ENCODE measurements at places on chromosomes 6 and 20.

DNA sequence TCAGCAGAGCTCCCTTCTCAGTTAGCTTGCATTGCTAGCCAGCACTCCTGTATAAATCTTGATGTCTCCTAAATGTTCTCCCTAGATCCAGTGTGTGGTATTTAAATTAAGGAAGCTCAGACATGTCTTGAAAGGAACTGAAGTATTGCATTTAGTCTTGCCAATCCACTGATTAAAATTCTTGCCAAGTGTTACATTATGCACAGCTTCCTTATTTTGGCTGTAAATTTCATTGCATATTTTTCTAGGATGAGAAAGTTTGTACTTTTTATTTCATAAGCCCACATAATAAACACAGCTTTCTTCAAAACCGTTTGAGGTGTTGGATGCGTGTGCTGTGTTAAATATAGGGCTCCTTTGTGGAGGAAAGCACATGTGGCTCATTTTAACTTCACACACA, 329.8 kb upstream of the FLRT3 start:
- no peak for DNase-seq

DNA sequence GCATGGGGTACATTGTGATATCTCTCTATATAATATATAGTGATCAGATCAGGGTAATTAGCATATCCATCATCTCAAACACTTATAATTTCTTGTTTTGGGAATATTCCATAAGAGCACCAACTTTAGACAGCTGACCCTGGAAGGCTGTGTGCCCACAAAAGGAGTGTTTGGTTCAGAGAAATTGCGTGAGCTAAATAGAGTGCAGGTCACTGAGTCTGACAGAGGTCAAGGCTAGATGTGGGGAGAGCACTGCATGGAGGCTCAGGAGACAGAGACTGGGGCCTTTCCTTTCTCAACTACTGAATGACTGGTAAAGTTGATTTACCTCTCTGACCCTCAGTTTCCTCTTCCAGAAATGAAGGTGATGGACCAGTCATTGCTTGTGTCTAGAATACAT, 114.9 kb upstream of the ADGRF1 start:
- no peak for DNase-seq

DNA sequence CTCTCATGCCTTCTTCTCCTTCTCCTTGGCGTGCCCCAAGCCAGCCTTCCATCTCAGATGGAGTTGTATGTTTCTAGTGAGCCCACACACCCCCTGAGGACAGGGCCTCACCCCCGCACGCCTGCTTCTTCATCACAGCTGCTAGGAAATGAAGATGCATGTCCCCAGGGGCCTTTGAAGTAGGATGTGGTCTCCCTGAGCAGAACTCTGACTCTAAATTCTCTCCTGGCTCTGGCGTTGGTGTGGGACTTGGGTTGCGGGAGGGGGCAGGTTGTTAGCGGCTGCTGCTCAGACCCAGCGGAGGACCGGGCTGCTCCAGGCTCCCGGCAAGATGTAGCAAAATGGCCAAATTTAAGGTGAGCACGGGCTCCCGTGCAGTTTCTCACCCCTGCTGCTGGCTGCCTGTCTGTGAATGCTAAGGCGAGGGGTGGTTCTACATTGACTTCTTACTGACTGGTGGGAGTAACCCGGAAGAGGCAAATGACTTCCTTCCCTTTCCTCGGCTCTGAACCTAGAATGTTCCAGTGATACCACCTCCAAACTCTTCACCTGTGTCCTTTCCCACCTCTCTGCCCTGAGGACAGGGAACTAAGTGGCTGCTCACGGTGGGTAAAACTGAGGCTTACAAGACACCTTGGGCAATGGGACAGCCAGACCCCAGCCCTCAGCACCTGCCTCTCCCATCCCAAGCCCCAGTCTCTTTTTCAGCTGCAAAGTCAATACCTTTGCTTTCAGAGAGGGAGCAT, 8.8 kb downstream of the SYNJ2 start:
- DNase-seq, result no peak

DNA sequence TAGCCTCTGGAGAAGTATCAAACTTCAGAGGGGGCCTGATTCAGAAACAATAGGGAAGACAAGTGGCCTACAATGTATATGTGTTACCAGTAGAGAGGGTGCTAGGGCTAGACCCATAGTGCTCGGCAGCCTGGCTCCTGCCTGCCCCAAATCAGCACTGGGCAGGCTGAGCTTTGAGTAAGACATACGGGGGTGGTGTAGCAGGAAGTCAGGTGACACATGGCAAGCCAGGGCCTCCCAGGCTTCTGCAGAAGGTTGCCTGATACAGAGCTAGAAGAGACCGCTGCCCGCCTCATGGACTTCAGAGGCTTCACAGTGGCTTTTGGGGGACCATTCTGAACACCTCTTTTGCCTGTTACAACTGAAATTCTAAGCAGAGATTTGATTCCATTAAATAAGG, 43.4 kb downstream of the RALY start:
- DNase-seq, result no peak

DNA sequence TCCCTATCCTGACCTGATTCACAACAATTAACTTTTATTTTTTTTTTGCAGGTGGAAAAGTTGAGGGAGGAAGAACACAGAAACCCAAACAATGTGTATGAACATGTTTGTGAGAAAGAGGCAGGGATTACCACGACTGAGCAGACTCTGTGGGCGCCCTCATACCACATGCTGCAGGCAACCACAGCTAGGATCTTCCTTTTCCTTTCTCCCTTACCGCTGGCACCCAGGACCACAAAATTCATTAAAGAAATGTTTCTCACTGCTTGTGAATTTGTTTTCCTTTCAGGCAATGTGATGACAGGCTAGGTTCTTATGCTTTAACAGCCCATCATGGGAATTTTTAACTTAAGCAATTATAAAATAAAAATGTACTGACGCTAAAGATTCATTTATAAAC, 287.1 kb downstream of the GMDS start:
- no peak for DNase-seq

- no peak for DNase-seq
Measured at GRCh38 chr6:158879180-158879579, 60.0 kb upstream of the EZR start.

- no peak for DNase-seq
Measured at GRCh38 chr6:165468340-165469235, 159.2 kb upstream of the C6orf118 start.

DNA sequence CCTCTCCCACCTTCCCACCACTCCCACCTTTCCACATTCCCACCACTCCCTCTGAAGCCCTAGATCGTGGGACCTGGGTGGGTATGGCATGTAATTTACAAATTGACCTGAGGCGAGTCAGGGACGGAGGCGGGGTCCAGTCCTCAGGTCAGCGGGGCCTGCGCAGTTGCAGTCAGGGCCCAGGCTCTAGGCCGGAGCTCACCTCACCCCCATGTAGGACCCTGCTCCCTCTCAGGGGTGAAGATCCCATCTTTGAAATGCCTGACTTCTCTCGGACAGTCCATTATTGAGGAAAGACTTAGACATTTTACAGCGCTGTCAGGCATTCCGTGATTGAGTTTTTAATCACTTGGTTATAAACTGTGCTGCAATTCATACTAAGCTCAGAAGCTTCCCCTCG, 10.5 kb downstream of the THBS2 start:
- no peak for DNase-seq

- DNase-seq, result no peak
Measured at GRCh38 chr6:82521369-82521768, 157.8 kb downstream of the TPBG start.

GRCh38 chr6:126233192-126233591, 106.7 kb upstream of the CENPW start:
- no peak for DNase-seq

DNA sequence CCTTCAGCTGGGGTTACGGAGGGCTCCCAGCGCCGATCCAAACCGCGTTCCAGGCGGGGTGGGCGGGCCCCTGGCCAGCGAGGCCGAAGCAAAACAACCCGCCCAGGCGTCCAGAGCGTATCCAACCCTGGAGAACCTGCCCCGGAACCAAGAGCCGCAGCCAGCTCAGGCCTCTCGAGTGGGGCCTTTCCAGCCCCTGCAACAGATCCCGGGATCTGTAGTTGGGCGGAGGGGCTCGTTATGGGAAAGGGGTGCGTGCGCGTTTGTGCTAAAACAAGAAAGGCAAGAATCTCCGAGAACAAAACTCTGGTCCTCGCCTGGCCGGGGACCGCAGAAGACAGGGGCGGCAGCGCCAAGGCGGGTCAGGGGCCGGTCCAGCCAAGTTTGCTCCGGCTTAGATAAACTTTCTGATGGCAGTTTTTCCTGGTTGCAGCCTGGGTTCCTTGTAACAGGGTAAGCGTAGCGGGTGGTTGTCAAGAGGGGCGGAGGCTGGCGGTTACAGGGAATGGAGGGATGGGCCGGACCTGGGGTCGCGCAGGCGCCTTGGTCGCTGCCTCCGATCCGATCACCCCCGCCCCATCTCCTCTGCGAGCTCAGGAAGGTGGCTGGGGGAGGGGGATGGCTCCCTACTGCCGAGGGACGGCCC, 448 bp upstream of the RIN2 start:
- DNase-seq, result peak; percentile 77

GRCh38 chr6:26022132-26022472, 59.5 kb downstream of the TRIM38 start:
- DNase-seq, result no peak

DNA sequence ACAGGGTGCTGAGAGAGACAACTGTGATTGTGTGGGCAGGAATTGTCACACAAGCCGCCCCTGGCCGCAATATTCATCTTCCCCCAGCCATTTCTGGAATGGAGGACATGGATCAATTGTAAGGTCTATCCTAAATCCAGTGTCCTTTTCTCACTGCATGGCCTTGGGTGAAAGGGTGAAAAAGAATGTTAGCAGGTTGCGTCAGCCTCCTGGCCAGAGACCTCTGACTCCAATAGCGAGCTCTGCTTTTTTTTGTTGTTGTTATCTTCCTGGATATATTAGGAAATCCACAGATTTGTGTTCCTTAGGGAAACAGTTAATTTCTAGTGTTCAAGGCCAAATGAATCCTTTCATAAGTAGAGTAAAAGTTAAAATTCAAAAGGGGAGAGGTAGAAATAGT, 47.1 kb upstream of the CD83 start:
- DNase-seq, result no peak

- no peak for DNase-seq
Measured at GRCh38 chr6:157533048-157533871, 152.3 kb downstream of the ZDHHC14 start.

GRCh38 chr6:155434096-155434495, 21.5 kb downstream of the NOX3 start:
- no peak for DNase-seq

GRCh38 chr6:73513496-73513854, 7.4 kb downstream of the EEF1A1 start:
- DNase-seq, result no peak

- DNase-seq, result no peak
Measured at GRCh38 chr6:95169775-95170174, 407.6 kb upstream of the MANEA start.

DNA sequence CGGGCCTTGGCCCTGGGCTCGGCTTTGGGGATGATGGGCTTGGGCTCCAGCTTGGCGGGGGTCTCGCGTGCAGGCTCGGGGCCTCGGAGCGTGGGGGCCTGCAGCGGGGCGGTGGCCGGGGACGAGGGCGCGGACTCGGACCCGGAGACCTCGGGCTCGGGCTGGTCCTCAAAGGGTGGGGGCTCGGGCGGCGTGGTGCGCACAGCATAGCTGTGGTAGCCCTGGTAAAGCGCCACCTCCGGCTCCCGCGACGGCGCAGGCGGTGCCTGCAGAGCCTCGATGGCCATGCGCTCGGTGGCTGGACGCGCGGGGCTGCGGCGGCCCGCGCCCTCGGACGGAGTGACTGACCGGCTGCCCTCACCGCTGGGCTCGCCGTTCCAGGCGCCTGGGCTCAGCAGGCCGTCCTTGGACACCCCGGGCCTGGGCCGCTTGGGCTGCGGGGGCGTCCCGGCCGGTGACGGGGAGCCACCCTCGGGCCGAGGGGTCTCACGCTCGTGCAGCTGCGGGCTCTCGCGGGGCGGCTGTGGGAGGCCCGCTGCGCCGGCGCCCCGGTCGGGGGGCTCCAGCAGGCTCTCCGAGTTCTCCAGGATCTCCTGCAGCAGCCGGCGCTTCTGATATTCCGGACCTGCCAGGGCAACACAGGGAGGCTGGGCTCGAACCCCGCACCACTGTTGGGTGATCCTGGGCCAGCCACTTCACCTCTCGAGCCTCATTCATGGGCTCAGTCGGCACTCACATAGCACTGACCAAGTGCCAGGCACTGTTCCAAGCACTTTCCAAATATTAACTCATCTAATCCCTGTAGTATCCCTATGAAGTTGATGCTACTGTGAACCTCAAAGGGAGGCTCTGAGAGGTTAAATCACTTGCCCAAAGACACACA, 71.0 kb downstream of the JPH2 start:
- DNase-seq, result no peak

- DNase-seq, result no peak
Measured at GRCh38 chr6:147811913-147812629, 303.6 kb downstream of the SAMD5 start.

GRCh38 chr6:118122161-118122725, 215.2 kb downstream of the SLC35F1 start:
- no peak for DNase-seq

- peak; percentile 68 for DNase-seq
Measured at GRCh38 chr6:65760285-65760684, 53.3 kb upstream of the EYS start.

DNA sequence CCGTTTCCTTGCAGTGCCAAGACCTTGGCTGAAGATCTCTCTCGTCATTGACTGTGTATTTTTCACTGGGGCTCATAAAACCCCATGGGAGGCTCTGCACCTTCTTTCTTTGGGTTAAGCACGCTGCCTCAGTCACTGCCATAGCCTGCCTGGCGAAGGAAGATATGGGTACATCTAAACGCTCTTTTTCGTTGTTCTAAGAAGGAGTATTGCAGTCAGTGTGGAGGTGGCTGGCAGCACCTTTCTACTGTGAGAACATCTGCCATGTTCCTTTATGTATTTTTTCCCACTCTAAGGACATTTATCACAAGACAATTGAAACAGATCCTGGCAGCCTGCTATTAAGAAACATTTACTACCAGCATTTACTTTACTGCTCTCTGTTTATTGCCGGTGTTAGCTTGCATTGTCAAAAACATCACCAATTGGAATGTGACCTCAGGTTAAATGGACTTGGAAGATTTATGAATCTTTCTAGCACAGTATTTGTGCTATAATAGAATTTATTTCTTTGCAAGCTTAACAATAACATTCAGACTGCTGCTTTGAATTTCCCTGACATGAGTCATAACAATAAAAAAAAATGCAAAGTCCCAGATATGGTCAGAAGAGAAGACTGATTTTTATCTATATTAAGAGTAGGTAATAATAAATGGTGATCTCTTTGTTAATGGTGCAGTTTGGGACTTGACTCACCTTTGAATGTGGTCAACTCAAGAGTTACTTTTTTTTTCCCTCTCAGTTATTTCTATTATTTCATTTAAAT, 62.2 kb upstream of the CLDN20 start:
- no peak for DNase-seq
